ENCODE measurements at places on chromosomes 5 and 9.

- DNase-seq = no peak
Observed at GRCh38 chr9:94778013-94778412, 51.5 kb downstream of the AOPEP start.

DNA sequence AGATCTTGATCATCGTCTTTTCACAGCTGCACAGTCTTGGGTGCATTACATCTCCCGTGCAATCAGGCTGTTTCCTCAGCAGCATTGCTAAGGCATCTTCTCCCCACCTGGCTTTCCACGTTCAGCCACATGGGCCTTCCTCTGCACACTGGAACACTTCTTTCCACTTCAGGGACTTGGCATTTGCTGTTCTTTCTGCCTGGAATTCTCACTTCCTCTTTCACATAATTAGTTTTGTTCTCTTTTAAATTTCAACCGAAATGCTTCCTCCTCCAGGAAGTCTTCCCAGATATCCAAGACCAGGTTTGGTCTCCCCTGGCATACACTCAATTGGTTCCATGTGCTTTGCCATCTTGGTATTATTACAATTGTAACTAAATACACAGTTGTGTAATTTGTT lies 43.8 kb downstream of the WHRN start:
- no peak for DNase-seq

DNA sequence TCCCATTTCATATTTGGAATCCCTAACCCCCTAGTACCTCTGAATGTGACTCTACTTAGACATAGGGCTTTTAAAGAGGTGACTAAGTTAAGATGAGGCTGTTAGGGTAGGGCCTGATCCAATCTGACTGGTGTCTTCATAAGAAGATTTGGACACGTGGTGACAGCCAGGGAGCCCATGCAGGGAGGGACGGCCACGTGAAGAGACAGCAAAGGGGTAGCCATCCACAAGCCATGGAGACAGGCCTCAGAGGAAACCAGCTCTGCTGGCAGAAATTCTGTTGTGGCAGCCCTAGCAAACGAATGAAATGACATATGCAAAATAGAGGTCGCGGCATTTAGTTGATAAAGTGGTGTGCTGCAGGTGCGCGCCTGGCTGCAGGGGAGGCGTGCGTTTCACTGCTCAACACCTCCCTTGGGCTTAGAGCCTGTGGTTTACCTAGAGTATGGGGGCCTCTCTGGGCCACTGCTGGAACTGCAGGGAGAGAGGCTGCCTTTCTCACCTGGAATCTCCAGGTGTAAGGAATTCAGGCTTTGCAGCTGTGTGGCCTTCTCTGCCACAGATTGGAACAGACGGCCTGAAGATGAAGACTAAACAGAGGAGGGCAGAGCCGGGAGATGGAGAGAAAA lies 7.1 kb upstream of the AFAP1L1 start:
- DNase-seq = peak; percentile 6

- DNase-seq = no peak
Observed at GRCh38 chr5:75640395-75640794, 29.1 kb downstream of the ANKDD1B start.

- no peak for DNase-seq
Observed at GRCh38 chr9:126068534-126069230, 257.9 kb upstream of the MVB12B start.

DNA sequence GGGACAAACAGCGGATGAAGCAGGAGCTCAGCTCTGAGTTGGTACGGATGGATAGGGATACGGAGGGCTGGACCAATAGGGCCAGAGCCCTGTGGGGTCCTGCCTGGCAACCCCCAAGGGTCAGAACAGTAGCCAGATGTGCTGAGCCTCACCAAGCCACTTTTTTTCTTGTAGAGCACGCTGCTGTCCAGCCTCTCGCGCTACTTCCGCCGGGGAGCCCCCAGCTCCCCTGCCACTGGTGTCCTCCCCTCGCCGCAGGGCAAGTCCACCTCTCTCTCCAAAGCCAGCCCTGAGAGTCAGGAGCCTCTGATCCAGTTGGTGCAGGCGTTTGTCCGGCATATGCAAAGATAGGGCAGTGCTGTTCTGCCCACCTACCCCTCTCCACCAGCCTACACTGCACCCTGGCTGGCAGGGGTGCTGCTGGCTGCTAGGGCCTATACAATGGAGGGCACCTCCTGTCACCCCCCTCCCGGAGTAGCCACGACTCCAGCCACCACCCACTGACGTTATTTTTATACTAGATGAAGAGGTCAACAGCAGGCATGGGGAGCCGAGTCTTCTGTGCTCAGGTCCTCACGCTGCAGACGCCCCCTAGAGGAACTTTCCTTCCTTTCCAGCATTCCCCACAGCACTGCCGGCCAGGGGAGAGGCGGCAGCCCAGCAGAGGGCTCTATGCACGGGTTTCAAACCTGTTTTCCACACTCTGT lies 21.6 kb downstream of the SH3GLB2 start:
- DNase-seq = no peak

GRCh38 chr5:127451096-127451495 lies 66.3 kb upstream of the PRRC1 start:
- DNase-seq = no peak

- DNase-seq = no peak
Observed at GRCh38 chr9:71403106-71403505, 281.7 kb upstream of the TRPM3 start.

DNA sequence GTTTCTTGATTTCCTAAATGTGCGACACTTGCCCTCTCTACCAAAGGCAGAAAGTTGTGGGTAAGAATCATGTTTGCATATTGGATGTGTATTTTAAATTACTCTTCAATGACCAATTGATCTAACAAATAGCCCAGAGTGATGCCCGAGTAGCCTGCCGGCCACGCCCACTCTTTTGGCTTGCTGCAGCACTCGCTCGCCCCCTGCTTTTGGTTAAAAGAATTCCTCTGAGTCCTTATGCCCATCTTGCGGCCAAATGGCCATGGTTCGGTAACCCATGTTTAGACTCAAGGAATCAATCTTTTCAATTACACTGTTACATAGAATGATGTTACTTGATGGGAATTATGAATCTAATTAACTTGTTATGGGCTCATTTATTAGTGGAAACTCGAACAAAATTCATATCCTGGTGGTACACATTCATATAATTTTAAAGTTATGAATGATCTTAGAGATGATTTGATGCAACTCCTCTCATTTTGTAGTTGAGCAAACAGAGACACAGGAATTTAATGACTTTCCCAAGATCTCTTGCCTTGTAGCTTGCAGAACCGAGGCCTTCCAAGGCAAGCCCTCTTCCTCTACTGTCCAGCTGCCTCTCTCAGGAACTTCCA lies 36.5 kb downstream of the PPIC start:
- no peak for DNase-seq

GRCh38 chr5:80919678-80920196 lies 40.4 kb upstream of the RASGRF2 start:
- DNase-seq = no peak

DNA sequence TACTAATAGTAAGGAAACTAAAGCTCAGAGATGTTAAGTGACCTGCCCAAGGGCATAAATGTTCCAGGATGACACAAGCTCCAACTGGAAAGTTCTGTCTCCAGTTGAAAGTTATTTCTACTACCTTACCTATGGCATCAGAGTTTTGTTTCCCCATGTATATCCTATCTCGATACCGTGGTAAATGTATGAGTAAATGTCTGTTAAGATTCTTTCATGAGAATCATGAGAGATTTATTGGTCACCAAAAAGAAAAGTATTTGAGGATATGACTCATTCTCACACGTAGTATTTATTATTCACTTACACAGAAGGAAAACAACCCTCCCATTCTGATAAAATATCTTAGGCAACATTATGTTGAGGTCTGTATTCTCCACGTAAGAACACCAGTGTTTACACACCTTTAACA lies 11.1 kb upstream of the SHOC1 start:
- no peak for DNase-seq

- DNase-seq = no peak
Observed at GRCh38 chr9:36337865-36338264, 62.2 kb downstream of the RNF38 start.

GRCh38 chr9:25935188-25935587 lies 256.9 kb upstream of the TUSC1 start:
- DNase-seq = no peak

GRCh38 chr5:9363449-9363848 lies 182.4 kb downstream of the SEMA5A start:
- DNase-seq = no peak

DNA sequence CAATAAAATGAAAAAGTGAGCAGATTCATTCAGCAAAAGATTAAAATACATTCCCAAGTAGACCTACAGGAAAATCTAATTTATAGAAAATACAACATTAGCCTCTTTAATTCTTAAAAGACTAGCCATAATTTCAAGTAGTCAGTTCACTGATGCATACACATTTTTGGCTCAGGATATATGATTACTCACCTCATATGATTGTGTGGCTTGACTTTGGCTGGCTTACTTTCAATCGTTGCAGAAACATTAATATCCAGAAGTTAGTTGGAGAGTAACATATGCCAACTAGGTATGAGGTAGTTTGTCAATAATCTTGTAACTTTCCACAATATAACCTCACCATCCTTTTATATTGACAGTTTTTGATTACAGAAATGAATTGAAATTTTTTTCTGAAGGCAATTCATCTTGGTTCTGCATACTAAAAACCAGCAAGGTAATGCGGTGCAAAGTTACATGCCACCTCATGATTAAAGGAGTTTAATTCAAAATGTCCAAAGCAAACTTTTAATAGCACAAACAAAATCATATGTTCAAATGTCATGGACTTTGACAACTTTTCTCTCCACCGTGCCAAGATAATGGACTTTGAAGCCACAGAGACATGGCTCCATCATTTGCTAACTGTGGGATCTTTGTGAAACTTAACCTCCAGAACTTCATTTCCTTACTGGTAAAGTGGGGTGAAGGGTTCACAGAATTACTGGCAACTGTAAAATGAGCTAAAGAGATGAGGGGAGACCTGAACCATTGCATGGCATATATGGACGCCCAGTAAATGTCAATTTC lies 76.6 kb upstream of the PAM start:
- DNase-seq = no peak

DNA sequence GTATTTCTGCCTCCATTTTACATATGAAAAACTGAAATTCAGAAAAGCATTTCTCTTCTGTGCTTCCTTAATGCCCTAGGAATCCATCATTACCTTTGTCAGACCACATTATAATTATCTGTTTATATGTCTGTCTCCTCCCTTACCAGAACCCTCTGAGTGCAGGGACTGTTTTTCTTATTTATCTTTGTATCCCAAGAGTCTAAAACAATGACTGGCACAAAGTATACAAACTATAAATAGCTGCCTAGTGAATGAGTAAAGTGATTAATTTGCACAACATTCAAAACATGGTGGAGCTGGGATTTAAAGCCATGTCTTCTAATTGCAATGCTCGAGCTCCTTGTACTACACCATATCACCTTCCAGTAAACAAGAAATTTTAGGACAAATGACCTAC lies 49.3 kb upstream of the HK3 start:
- no peak for DNase-seq

GRCh38 chr5:107968998-107969397 lies 298.3 kb upstream of the EFNA5 start:
- no peak for DNase-seq

DNA sequence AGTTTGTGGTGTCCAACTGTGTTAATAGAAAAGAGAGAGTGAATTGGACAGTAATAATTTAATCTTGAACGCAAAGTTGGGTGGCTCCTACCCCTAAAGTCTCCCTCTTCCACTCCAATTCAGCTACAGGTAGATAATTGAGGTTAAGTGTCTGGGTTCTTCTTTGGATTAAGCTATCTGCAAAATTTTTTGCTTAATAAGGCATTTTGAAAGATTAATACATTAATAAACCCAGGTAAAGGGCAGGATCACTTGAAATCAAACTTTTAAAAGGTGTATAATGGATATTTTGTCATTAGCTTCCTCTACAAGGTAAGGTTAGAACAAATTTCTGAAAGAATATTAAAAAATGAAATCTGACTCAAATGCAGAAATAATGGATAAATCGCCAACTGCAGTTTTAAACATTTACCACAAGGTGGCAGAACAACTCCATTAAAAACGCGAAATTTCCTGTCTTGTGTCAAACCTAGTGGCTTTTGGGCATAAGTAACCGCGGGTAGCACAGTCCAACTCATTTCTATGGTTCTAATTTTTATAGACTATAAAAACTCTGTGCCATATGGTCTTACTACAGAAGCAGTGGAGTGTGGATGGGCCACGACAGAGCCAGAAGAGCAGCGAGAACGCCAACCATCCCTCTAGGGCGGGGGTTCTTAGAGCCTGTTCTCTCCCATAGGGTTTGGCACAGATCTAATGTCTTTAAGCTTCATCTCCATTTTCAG lies 276.5 kb downstream of the ARHGEF28 start:
- DNase-seq = no peak

DNA sequence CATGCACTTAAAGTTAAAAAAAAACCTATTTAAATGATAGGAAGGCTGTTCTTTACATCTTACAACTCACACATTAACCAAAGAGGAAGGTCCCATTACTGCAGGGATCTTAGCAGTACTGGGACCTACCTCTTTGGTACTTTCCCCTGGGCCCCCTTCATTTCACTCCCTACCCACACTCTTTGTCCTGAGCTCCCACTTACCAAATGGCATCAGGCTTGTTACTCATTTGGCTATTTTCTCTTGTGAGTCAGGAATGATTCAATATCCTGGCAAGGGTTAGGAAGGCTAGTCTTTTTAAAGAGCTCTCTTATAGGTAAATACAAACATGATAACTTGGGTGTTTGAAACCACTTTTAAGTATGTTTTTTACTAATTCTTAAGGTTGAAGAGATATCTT lies 117.4 kb upstream of the ELL2 start:
- no peak for DNase-seq

DNA sequence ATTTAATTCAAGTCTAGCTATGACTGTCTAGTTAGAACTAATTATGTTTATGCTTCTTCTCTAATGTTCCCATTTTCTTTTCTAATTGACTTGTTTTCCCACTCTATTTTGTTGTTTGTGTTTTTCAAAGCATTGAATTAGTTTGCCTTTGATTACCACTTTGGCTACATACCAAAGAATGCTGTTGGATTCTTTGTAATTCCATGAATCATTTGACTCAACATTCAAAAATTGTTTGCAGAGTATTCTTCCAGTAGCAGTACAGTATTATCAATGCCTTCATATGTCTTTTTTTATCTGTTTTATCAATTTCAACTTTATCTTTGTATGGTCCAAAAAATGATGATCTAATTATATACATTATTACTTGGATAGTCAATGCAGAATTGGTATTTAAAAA lies 288.7 kb downstream of the RFX3 start:
- DNase-seq = no peak

- DNase-seq = no peak
Observed at GRCh38 chr5:99865159-99865558, 670.0 kb upstream of the FAM174A start.

- no peak for DNase-seq
Observed at GRCh38 chr5:36651761-36652685, 45.6 kb downstream of the SLC1A3 start.

- DNase-seq = no peak
Observed at GRCh38 chr9:4174546-4175175, 125.2 kb downstream of the GLIS3 start.

- DNase-seq = no peak
Observed at GRCh38 chr9:8946461-8946860, 1146.9 kb upstream of the DMAC1 start.

- DNase-seq = no peak
Observed at GRCh38 chr9:136249877-136250559, 4.4 kb upstream of the QSOX2 start.

GRCh38 chr9:79259858-79260257 lies 311.9 kb upstream of the TLE4 start:
- DNase-seq = no peak
